ENCODE measurements at places on chromosomes 6 and 20.

DNA sequence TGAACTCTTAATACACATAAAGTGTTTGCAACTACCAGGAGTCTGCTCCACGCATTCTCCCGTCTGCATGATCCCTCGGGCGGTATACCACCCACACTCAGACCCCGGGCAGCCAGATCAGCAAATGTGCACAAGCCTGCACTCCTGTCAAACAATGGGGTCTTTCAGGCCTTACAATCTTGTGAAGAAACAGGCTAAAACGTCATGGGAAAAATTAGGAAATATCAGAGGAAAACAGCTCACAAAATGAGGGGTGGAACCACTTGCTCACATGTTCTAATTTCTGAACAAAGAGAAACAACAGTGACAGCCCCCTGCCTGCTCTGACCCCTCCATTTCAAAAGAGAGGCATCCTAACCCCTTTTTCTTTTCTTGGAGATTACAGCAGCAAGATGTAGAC lies 69.4 kb downstream of the BACH2 start:
- peak; percentile 70 for DNase-seq

GRCh38 chr6:133891149-133891926 lies 2.4 kb downstream of the TCF21 start:
- DNase-seq = peak; percentile 79

DNA sequence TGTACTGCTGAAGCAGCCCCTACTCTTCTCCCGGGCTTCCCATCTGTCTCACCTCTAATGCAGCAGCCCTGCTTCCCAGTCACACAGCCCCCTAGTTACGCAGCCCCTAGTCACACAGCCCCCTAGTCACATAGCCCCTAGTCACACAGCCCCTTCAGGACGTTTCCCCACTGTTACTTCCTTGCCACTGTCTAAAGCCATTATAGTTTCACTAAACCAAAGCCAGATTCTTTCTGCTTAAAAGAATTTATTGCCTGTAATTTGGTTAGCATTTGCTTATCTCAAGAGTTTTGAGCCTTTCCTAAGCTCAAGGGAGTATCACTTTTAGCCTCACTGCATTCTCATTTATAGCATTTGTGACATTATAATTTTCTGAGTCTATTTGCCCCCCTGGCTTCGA lies 127.9 kb downstream of the LMBRD1 start:
- DNase-seq = no peak

- DNase-seq = no peak
Observed at GRCh38 chr20:44646641-44647274, 4.7 kb downstream of the ADA start.

DNA sequence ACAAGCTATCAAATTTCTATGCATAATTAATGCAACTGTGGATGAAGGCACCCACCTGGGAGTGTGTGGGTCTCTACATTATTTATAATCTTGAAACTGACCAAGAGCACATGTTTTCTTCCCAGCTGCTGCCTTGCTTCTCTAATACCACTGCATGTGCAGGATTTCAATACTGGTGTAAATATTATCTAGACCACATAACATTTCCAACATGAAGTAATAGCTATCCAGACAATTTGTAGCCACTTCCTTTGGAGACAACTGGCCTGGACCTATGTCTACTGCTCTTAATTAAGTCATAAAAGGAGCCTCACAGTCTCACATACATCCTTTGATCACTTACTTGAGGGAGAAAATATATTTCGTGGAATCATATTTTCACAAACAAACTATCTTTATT lies 180.7 kb downstream of the HIVEP2 start:
- DNase-seq = peak; percentile 53

DNA sequence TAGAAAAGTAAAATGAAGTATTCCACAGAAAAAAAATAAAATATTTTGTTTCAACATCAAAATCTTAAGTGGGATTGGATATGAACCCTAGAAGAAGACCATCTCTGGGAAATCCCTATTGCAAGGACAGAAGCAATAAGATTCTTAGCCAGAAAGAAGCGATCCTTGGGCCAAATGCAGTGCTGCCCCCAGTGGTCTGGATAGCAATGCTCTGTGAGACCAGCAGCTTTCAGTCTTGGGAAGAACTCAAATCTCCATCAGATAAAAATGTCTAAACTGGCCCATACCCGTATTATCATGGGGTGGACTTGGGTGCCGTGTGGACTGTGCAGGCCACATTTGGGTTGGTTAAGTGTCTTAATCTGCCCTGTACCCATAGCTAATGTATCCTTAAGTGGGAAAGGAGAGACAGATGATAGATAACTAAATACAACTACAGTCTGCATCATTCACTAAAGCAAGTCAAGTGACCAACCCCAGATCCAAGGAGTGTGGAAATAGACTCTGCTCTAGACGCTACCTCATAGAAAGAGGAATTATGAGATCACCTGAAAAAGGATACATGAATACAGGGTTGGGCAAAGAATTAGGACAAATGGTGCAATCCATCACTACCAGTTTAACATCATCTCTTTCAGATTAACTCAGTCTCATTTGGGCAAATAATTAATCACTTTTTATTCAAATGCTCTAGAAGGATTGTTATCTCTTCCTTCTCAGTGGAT lies 38.9 kb upstream of the SNAP25 start:
- DNase-seq = no peak

DNA sequence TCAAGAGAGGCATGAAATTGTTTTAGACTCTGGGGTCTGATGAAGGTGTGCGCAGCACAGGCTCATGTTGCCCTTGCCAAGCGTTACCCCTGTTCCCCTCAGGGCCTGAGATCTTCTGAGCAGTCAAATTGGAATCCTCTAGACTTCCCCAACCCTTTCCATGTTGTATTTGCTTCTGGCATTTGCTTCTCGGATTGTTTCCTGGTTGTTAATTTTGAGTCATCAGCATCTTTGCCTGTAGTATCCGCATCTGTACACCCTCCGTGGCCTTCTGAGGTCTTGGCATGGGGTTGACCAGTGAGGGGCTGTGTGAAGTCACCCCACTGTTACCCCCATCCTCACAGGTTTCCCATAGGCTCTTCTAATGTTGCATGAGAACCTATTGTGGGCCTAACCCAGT lies 40.9 kb downstream of the SLC24A3 start:
- no peak for DNase-seq

GRCh38 chr20:9442858-9443257 lies 71.5 kb upstream of the LAMP5 start:
- no peak for DNase-seq

All from eye (tissue), 1 donor.